AG04449 (cell line): ENCODE measurements at places on chromosomes 11 and 22.

- no peak for DNase-seq
Measured at GRCh38 chr11:66324664-66325063, 7.8 kb upstream of the CD248 start.

- no peak for DNase-seq
Measured at GRCh38 chr11:69297787-69298266, 3.9 kb downstream of the MYEOV start.

GRCh38 chr11:91173701-91174100 is 950.9 kb upstream of the CHORDC1 start:
- no peak for DNase-seq

GRCh38 chr22:39363751-39364515 is 14.1 kb downstream of the SYNGR1 start:
- no peak for DNase-seq

DNA sequence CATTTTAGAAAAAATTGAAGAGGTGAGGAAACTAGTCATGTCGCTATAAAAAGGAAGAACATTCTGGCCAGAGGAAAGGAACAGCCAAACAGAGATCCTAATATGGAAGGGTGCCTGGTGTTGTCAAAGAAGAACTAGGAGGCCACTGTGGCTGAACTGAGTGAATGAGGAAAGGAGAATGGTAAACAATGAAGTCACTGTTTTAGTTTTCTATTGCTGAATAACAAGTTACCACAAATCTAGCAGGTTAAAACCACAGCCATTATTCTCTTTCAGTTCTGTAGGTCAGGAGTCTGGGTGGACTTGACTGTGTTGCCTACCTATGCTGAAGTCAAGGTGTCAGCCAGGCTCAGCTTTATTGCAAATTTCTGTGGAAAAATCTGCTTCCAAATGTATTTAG is 549.3 kb upstream of the CCDC90B start:
- no peak for DNase-seq
